HT-29 (cell line): ENCODE measurements at places on chromosomes 13 and 19. TPM values are rescaled to one million over a fixed set of nuclear protein-coding genes. Genes with fewer than 3 reads are reported as not detected.

GGACT gene
- 1.6 and 1.8 TPM in 2 replicates for total RNA-seq

LCP1 gene
- not detected in 2 replicates for total RNA-seq

C19orf85 gene
- 0.41 and 0.83 TPM in 2 replicates for total RNA-seq

KLK5 gene
- total RNA-seq, result 0.08 and 0.13 TPM in 2 replicates

RRAS gene
- total RNA-seq, result 33.1 and 45.2 TPM in 2 replicates

SAFB gene
- 59.2 and 84.1 TPM in 2 replicates for total RNA-seq

POU2F2 gene
- 0.03 and 0.44 TPM in 2 replicates for total RNA-seq

FCER2 gene
- not detected in 2 replicates for total RNA-seq

KIR3DL2 gene
- total RNA-seq, result not detected in 2 replicates

GRCh38 chr13:90187478-90188350, 1159.8 kb upstream of the MIR17HG start:
- no peak for DNase-seq

- no peak for DNase-seq
Measured at GRCh38 chr19:11995174-11995573, 30.3 kb downstream of the ZNF763 start.

- DNase-seq, result no peak
Measured at GRCh38 chr13:98195054-98195791, 18.2 kb upstream of the RNF113B start.

DNA sequence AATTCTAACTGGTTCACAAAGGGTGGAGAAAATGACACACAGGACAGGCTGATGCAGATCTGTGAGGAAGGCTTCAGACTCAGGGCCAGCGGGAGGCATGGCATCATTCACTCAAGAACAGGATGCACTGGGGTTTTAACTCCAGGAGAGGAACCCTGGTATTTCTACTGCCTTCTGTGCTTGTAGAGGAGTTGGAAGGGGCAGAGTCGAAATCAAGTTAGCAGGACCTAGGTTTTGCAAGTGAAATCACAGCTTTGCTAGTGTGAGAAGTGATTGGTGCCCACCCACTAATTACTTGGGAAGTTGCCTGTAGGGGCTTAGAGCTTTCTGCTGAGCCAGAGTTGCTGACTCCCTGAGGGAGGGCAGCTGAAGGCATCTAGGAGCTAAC, 92.7 kb downstream of the AKAP11 start:
- no peak for DNase-seq

DNA sequence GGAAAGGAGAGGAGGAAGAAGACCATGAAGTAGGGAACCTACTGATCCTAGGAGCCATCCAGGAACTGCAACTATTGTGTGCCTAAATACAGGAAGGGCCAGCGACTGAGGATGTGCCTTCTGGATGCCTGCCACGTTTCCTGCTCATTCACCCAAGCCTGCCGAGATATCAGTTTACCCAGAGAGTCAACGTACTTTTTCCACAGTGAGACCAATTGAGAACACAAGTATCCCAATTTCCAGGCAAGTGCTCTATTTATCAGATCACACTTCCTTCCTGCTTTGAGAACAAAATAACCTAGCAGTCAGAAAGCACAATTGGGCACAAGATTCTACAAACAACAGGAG, 122.4 kb downstream of the AKAP11 start:
- DNase-seq, result no peak

GRCh38 chr19:55287361-55288079, 3.7 kb downstream of the BRSK1 start:
- no peak for DNase-seq

DNA sequence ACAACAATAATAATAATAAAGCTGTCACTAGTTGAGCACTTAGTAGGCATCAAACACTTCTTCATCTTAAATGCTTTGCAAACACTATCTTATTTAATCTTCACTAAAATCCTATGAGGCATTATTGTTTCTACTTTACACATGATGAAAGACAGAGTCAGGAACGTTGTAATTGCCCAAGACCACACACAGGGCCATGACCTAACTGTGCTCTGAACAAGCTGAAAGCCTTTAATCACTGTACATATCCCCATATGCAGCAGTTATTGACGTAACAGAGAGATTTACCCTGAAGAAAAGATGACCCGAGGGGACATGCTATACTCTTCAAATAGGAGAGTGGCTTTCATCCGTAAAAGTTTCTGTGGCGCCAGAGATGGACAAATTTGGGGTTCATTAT, 53.0 kb downstream of the SACS start:
- DNase-seq, result no peak
